ENCODE measurements at places on chromosomes 7 and 10.
A peak's percentile ranks its signal among the peaks of the same experiment; 100 is the strongest.

DNA sequence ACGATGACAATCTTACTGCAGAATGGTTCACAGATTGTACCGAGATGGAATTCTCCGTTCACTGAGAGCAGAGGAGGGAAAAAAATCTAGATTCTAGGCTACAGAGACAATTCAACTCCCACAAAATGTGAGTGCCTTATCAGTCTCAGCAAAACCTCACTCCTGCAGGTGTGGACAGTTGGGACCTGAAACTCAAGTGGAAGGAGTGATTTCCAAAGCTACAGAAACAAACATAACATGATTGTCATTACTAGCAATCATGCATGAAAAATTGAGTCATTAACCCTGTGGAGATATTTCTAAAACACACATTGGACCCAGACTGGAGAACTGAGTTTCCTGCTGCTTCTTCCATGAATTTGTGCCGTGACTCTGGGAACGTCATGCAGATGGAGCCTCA is 70.3 kb downstream of the CALML3 start:
- DNase-seq, result no peak

GRCh38 chr7:102061981-102062390 is 224.7 kb upstream of the SH2B2 start:
- DNase-seq, result no peak

- no peak for DNase-seq
Measured at GRCh38 chr7:22680482-22680911, 46.5 kb upstream of the IL6 start.

DNA sequence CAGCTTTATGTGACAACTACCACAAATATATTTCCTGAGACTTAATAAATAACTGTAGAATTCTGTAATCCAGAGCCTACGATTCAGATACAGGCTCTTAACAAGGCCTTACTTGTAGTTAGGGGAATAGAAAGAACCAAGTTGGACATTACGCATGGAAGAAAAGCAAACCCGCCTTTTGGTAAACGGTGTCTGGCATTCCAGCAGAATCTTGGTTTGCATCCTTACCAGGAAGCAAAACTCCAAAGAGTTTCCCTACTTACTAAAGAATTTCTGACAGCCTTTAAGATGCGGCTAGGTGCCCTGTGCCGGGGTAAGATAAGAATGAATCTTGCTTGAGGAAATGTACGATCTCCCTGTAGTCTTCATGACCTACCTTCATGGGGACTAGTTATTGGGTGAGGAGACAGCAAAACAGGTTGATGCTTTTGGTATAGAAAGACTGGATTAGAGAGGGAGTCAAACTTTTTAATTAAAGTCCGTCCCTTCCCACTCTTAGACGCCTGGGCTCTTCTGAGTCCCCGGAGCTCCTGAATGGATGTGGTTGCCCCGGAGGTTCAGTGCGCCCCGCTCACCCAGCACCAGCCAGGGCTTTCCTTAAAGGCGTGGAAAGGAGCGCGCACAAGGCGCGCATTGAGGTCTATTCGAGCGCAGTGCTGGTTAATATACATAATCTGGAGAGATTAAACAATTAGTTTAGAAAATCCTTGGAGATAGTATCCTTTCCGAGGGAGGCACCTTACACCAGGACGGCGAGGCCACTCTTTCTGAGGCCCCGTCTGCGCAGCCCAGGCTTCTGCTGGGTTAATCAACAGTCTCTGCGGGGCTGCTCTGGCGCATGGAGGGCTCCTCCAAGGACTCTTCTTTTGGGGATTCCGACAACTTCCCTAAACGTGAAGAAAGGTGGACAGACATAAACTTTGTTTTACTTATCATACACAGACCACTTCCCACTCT is 11.5 kb downstream of the PTF1A start:
- no peak for DNase-seq

DNA sequence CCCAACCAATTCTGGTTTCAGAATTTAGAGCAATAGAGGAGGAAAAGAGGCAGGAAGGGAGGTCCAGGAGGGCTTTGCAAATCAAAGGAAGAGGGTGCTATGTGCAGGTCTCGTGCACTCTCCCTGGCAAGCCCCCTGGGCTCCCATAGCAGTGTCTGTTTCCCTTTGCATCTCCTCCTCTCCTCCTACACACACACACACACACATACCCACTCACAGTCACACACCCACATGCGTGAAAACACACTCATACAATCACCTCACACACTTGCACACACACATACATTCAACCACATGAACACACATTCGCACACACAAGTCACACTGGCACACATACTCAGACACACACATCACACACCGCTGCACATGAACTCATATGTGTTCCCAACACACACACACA is 105.3 kb downstream of the OAT start:
- DNase-seq, result no peak

DNA sequence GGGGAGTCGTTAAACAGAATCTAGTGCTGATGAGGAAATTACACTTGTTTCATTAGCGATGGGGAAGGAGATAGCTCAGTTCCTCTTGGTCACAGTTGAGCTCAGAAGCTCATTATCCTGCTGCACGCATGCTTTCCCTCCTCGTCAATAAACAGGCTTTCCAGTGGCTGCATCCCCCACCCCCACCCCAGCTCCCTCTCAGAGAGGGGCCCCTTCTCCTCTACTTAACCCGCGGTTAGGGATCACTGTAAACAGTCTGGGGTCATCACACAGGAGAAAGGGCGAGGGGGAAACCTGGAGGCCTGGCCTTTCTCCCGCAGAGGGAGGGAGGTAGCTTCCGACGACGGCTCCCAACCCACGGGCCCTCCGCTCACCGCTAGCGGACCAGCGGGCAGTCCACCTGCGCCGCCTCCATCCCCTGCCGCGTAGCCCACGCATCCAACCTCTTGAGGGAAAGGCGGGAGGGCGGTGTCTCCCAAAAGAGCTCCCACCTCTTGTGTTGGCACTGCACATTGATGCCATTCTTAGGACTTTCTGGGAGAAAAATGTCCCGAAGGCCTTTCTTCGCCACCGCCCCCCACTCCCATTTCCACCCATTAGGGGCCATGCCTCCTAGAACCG is 80.8 kb downstream of the PAX2 start:
- DNase-seq, result no peak

- no peak for DNase-seq
Measured at GRCh38 chr10:72425133-72425532, 70.4 kb upstream of the DNAJB12 start.

- peak; percentile 58 for DNase-seq
Measured at GRCh38 chr10:12448729-12449391, 99.5 kb downstream of the CAMK1D start.

DNA sequence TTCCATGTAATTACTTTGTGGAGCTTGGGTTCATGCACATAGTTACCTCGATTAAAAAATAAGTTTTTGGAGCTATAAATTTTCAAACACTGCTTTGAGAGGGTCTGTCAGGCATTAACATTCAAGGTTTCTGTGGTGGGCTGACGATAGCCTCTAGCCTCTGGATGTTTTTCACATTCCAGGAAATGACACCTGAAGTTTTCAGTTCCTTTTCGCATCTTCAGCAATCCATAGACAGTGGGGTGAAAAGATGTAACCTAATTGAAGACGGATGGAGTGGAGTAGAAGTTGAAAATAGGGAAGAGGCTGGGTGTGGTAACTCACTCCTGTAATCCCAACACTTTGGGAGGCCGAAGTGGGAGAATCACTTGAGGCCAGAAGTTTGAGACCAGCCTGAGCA is 197.7 kb downstream of the AUTS2 start:
- no peak for DNase-seq

- DNase-seq, result no peak
Measured at GRCh38 chr7:102412548-102412947, 16.4 kb downstream of the PRKRIP1 start.

GRCh38 chr7:191981-192649 is at the start of gene FAM20C:
Gene FAM20C (plus strand): TSS chr7:192571. CDS start chr7:193200, 629 bp downstream.
- no peak for DNase-seq

DNA sequence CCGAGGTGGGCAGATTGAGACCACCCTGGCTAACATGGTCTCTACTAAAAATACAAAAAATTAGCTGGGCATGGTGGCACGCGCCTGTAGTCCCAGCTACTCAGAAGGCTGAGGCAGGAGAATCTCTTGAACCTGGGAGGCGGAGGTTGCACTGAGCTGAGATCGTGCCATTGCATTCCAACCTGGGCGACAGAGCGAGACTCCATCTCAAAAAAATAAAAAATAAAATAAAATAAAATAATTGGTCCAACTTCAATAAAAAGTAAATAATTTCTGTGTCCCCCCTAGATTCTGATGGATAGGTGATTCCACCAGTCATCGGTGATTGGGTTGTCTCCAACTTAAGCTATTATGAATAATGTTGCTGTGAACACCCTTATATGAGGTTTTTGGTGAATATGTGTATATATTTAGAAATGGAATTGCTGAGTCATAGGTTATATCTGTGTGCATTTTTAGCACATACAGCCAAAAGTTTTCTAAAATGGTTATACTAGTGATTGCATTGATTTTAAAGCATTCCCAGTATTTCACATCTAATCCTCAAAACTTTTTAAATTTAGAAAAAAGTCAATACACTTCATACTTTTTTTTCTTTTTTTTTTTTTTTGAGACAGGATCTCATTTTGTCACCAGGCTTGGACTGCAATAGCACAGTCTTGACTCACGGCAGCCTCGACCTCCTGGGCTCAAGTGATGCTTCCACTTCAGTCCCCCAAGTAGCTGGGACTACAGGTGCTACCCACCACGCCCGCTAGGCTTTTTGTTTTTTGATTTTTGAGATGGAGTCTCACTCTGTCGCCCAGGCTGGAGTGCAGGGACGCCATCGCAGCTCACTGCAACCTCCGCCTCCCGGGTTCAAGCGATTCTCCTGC is 13.7 kb upstream of the SRPK2 start:
- DNase-seq, result no peak

DNA sequence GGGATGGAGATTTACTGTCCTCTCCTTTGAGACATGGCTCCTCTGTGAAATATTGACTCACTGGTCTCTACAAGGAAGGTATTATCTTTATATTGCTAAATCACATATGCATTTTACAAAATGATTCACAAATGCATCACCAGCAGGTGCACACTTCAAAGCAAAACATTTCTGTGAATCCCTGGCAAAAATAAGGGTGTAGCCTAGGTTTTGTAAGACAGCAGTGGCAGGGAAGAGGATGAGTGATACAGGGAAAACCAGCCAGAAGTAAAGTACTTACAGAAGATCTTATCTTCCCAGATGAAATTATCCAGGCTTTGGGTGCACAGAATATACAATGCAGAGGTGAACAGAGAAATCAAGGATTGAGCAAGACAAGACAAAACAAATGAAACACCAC is 1094.6 kb downstream of the GATA3 start:
- no peak for DNase-seq

DNA sequence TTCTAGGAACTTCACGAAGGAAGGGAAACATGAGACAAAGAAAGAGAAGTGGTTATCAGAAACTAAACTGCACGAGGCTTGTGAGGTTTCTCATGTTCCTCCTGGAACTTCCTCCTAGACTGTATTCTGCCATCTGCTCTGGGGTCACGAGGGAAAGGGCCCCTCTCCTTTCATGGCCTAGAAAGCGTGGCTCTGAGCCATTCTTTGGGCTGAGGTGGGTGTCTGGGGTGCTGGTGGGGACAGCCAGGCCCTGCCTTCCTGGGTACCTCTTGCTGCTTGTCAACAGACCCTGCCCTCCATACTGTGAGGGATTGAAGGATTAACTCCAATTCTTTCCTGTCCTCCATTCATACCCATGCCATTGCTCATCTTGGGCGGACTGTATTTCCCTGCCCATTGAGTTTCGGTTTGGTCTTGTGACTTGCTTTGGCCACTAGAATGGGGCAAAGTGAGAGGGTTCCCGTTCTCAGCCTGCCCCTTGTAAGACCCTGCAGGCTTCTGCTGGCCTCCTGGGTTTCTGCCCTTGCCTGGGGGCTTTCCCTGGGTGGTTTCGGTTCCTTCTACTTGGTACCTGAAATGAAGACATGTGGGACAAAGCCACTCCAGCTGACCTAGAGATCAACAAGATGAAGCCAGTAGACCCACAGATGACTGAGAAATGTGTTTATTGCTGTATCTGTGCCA is 14.9 kb upstream of the GIMAP8 start:
- no peak for DNase-seq

GRCh38 chr7:14047709-14048399 is 58.4 kb upstream of the ETV1 start:
- no peak for DNase-seq

- no peak for DNase-seq
Measured at GRCh38 chr7:109579901-109580300, 1010.2 kb downstream of the DNAJB9 start.

- DNase-seq, result no peak
Measured at GRCh38 chr7:82347808-82348207, 95.8 kb downstream of the CACNA2D1 start.

DNA sequence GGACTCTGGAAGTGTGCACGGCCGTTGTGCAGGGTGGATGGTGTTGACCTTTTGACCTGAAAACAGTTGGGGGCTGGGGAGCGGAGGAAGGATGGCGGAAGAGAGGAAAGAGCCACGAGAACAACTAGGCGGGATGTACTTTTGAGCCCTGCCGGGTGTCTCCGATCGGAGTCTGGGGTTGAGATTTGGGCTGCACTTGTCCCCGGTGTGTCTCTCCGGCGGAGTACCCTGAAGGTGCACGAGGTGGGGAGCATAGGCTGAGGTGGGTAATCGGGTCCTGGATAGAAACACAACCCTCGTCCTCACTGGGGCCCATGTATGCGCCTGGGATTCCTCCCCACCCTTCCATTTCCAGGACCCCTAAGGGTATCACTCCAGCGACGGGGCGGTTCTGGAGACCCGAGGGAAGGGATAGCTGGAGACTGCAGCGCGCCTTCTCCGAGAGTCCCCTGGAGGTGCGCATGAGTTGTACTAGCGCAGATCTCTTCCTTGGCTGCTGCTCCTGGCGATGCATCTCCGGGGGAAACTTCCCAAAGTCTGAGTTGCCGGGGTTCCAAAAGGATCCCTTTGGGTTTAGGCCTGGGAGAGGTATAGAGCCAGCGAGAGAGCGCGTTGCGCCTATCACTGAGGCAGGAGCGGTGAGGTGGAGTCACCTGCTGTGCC is 4.6 kb upstream of the HMX2 start:
- DNase-seq, result no peak

DNA sequence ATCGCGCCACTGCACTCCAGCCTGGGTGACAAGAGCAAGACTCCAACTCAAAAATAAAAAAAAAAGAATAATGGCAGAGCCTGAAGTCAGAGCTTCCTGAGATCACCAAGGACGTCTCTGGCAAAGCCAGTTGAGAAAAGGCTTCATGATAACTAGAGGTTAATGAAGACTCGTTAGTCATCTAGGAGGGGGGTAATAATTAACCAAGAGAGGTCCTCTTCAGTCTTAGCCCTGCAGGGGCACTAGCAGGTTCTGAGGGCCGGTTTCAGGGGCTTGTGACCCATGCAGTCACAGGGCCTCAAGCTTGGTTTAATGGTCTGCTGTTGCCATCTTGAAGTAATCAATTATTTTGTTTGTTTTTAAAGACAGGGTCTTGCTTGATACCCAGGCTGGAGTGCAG is 28.6 kb upstream of the PROSER2 start:
- DNase-seq, result no peak

GRCh38 chr7:136884492-136884891 is 16.0 kb downstream of the CHRM2 start:
- DNase-seq, result no peak

Measured in activated CD4-positive, CD25-positive, alpha-beta regulatory T cell treated with anti-CD3 and anti-CD28 coated beads, Interleukin-2, amount 50 U/mL, for 16 hours (primary cell).